ENCODE measurements at places on chromosomes 4 and X.

GRCh38 chrX:138485767-138486166 is 225.8 kb downstream of the FGF13 start:
- no peak for DNase-seq

DNA sequence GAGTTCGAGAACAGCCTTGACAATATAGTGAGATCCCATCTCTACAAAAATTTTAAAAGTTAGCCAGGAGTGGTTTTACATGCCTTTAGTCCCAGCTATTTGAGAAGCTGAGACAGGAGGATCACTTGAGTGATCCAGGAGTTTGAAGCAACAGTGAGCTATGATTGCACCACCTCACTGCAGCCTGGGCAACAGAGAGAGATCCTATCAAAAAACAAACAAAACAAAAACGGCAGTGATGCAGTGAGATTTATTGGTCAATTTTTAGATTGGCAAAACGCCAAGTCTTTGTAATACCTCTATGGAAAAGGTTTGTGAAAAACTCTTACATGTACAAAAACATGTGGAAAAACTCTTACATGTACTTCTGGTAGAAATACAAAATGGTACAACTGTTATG is 91.3 kb downstream of the PTPN13 start:
- no peak for DNase-seq

- no peak for DNase-seq
These were observed 24.6 kb downstream of the ARHGAP24 start for GRCh38 chr4:85499573-85499972.

DNA sequence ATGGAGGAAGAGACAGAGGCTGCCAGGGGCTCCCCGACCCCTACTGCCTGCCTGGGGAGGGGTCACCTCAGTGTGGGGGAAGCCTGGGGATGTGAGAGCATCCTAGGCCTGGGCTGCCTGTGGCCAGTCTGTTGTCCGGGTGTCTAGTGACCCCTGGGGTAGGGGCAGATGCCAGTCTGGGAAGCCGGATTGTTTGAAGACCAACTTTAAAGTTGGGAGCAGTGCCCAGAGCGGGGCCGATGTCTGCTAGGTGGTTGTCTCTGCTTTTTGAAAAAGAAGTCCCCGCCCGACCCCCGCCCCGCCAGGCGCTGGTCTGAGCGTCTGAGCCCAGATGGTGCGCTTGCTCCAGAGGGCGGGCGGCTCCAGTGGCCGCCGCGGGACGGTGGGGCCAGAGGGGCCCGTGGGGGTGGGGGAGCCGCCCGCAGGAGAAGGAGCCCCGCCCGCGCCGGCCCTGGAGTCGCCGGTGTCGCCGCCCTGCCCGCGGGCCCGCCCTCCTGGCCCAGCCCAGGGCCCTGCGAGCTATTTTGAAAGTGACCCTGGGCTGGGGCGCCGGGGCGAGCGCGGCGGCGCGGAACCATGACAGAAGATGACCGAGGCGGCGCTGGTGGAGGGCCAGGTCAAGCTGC is at the start of gene DOK7:
TSS of gene DOK7 (plus strand) at position 517 of the 626 bp plus-strand sequence. CDS start at position 587, 70 bp downstream.
- DNase-seq = no peak

DNA sequence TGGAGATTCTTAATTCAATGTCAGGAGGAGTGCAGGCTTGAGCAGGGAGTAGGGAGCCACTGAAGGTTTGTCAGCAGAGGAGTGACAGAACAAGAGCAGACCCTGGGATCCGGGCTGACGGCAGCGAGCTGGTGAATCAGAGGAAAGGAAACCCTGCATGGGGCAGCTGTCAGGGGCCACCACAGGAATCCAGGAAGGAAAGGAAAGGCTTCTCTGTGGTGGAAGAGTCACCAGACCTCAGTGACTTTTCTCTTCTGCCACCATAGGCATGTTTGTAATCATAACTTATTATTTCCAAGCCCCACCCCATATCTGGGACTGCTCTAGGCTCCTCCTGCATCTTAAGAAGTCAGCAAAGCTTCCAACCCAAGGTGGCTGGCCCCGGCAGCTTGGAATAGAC is 150.9 kb downstream of the BCOR start:
- no peak for DNase-seq

DNA sequence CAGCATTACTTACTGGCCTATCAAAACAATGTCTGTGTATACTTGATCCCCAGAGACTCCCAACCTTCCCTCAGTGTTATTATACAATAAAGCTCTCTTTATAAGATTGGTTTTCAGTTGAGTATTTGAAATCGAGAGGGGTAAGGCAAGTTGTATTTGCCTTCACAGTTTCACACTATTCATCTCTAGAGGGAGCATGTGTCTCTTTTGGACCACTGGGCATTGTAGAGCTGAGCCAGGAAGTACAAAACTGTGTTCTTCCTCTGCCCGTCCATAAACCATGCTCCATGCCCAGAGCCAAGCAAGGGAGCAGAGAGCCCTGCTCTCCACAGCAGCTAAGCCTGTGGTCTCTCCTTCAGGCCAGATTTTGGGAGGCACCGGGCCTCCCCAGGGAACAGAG is 61.5 kb upstream of the HHIP start:
- no peak for DNase-seq

GRCh38 chrX:70468709-70469108 is 24.1 kb downstream of the DLG3 start:
- no peak for DNase-seq

DNA sequence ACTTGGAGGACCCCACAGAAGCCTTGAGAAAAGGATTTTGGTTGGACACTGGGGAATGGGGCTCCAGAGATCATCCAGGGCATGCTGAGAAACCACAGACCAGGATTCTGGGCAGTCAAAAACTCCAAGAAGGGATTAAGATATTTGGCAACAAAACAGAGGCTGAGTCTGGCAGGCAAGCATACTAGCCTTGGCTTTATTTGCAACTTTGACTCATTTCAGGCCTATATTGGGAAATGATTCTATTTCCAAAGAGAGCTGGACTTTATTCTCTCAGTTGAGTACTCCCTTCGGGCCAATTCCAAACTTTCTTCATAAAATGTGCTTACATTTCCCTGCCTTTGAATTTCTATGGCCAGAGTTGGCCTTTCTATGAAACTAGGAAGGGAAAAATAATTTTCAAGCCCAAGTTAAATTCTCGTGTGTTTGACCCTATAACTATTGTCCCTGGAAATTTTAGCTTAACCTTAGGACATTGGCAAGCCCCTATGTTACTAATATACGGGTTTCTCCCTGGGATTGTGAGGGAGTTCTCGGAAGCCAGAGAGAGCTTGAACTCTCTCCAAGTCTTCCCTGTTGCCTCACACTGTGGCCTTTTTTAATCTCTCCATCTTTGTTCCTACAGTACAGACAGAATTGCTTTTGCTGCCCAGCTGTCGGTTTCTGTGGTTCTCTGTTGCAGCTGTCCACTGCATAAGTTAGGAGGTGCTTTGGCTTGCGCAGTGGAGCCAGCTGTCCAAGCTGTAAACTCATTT is 112.6 kb upstream of the FAM9A start:
- DNase-seq = no peak

DNA sequence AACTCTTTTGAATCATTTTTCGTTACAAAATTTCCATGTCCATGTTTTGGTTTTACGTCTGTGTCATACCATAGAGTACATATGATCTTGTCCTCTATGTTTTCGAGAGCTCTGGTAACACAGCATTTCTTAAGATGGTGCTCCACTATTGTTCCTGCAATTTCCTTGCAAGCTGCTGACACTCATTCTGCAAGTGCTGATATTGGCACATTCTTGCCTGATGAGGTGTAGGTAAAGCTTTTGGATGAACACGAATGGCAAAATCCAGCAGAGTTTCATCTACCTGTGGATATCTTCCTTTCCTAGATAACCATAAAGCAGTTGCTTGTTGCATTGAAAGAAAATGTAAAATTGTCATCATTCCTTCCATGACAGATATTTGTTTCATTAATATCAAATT is 41.3 kb downstream of the MAGEB17 start:
- DNase-seq = no peak

DNA sequence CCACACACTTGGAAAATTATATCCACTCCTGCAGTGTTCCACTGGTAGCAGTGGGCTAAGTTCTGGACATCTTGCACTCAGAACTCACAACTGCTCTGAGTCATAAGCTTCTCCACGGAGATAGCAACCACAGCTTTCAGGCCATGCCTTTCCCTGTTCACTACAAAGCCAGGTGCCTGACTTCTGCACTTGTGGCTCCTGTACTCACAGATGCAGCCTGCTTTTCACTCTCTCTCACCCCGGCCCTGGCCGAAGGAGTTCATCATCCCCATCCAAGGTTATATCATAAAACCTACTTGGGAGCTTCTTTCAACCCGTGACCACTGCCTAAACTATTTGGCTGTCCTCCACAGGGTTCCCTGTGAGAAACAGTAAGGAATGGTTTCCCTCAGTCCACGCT is 999.4 kb downstream of the GLUD2 start:
- DNase-seq = no peak

DNA sequence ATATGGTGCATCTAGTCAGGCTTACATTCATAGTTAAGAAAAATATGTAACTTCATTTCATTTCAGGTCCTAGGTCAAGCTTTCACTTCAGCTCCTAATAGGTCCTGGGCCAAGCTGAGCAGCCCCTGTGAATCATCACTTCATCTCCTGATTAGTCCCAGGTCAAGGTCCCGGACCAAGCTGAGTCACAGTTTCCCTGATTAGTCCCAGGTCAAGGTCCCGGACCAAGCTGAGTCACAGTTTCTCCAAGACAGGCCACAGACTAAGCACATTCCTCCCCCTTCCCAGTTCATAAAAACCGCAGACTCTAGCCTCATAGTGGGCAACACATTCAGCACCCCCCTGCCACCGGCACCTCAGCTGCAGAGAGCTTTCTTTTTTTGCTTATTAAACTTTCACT is 1331.8 kb downstream of the PCDH19 start:
- DNase-seq = no peak

Measured in T-helper 2 cell treated with Interferon-gamma antibody and Interleukin-4, amounts not matched to agents 5 μg/mL and 100 μg/mL, for 36 hours (primary cell).